ENCODE measurements at places on chromosomes 5 and 9.

DNA sequence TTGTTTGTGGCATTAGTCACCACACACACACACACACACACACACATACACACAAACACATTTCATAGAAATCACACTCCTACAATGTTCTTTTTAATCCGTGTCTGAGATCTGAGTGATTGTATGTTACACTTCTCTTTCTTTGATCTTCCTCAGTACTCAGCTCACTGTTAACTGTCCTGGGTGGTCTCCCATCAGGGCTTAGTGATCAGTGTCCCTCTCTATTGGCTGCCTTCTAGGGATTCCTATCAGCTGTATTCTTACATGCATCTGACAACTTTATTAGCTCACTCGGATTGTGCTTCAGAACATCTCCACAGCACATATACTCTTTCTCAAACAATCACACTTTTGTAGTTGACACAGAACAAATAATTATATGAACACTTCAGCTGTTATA, 170.2 kb upstream of the POU5F2 start:
- DNase-seq = no peak

- DNase-seq = no peak
Observed at GRCh38 chr5:142245786-142246185, 79.0 kb downstream of the SPRY4 start.

GRCh38 chr9:23821375-23822181, 4.5 kb downstream of the ELAVL2 start:
- peak; percentile 4 for DNase-seq

- DNase-seq = no peak
Observed at GRCh38 chr9:137515338-137515724, 34.9 kb downstream of the PNPLA7 start.

DNA sequence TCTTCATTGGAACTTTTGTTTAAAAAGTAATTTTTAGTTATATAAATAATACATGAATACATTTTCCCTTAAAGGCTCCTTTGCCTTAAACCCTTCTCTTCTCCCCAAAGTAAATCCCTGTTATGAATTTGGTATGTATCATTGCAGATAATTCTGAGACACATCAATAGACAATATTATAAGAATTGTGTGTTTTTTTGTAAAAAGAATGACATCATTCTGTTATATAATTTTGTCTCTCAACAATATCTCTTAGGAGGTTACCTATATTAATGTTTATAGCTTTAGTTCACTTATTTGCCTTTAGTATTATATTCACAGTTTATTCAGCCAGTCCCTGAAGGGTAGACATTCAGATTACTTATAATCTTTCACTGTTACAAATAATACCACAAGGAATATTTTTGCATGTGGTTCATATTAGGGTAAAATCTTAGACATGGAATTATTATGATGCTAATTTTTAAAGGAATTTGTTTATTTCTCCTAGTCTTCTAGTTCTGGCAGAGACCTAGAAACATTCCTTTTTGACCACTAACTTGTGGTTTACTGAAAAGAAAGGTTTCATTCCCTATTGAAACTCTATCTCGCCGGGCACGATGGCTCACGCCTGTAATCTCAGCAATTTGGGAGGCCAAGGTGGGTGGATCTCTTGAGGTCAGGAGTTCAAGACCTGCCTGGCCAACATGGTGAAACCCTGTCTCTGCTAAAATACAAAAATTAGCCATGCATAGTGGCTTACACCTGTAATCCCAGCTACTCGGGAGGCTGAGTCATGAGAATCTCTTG, 105.6 kb downstream of the KCTD16 start:
- DNase-seq = no peak

DNA sequence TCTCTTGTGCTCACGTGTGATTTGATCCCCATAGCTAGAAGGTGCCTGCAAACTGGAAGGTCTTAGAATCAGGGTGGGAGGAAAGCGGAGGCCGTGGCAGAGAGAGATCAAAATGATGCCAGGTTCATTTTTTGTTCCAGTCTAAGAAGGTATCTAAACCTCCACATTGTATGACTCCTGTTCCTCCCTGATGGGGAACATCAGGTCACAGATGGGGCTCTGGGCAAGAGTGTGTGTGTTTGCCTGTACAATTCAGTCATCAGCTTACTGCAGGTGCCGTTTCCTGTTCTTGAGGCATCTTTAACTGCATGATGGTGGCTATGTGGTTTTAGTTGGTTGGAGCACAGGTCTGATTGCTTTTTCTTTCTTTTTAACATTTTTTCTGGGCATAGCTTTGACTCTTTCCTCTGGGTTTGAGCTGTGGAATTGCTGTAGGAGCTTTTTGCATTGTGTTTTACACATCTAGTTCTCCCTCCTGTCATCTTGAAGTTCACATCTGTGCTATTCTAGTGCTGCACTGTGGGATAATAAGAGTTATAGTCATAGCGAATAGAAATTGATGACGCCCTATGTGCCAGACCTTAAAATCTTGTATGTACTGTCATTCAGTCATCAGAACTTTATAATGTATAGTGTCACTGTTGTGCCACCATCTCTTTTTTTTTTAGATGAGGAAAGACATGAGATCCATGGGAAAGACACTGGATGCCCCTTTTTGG, 30.8 kb downstream of the ARHGAP26 start:
- DNase-seq = no peak

- no peak for DNase-seq
Observed at GRCh38 chr5:138980441-138980840, 105.3 kb upstream of the LRRTM2 start.

GRCh38 chr5:89343666-89344065, 460.7 kb upstream of the MEF2C start:
- DNase-seq = no peak

GRCh38 chr9:20872340-20872977, 159.0 kb downstream of the HACD4 start:
- DNase-seq = peak; percentile 94

- no peak for DNase-seq
Observed at GRCh38 chr9:81244631-81245030, 444.7 kb downstream of the TLE1 start.

DNA sequence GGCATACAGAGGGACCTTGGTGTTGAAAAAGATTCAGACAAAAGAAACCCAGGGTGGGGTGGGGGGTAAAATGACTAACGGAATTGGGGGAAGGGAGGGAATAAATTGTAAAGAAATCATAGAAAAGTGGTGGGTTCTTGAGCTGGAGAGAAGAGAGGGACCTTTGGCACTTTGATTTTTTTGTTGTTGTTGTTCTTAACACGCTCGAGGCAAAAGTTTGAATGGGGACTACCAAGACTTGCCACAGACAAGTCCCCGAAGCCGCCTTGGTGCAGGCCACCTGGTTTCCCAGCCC, 616 bp downstream of the VCAN start:
- DNase-seq = no peak

- DNase-seq = no peak
Observed at GRCh38 chr9:134333874-134334581, 7.8 kb downstream of the RXRA start.

DNA sequence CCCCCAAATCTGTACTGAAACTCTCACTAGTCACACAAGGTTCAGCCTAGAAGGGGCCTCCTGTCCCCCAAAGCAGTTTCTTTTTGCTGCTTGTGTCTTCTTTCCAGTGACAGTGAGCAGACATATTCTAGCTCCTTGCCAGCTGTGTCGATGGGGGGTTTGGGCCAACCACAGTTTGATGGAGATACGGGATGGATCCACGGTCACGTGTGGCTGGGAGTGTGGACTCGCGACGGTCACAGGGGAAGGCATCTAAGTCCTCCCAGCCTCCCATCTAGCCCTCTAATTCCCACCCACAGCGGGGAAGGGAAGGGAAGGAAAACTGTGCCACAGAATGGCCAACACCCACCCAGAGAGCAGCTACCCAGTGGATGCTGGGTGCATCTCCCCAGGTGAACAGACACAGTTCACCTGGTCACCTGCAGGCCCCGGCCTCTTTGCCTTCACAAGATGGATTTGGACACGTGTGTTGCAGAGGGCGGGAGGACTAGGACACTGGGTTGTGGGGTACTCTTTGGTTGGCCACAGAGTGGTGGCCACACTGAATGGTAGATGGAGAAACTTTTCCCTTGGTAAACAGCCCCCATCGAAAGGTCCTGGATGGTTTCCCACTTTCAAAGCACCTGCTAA, 54.4 kb downstream of the CRB2 start:
- no peak for DNase-seq

GRCh38 chr5:545641-546375, 21.6 kb upstream of the SLC9A3 start:
- no peak for DNase-seq

DNA sequence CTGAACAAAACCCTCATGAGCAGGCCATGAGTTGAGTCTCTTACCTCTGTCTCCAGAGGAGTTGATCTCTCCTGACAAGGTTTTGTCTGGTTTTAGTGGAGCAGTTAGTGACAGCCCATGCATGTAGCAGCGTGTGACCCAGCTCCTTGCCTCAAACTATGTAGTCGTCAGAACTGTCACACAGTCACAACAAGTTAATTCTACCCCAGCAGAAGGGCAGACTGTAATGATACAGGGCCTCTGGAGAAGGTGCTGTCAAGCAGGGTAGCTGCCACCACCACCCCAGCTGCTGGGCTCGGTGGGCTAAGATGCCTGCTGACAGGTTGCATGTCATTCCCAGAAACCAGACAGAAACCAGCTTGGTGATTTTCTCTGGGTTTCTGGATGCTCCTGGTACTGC, 194.5 kb downstream of the PSAT1 start:
- DNase-seq = no peak

DNA sequence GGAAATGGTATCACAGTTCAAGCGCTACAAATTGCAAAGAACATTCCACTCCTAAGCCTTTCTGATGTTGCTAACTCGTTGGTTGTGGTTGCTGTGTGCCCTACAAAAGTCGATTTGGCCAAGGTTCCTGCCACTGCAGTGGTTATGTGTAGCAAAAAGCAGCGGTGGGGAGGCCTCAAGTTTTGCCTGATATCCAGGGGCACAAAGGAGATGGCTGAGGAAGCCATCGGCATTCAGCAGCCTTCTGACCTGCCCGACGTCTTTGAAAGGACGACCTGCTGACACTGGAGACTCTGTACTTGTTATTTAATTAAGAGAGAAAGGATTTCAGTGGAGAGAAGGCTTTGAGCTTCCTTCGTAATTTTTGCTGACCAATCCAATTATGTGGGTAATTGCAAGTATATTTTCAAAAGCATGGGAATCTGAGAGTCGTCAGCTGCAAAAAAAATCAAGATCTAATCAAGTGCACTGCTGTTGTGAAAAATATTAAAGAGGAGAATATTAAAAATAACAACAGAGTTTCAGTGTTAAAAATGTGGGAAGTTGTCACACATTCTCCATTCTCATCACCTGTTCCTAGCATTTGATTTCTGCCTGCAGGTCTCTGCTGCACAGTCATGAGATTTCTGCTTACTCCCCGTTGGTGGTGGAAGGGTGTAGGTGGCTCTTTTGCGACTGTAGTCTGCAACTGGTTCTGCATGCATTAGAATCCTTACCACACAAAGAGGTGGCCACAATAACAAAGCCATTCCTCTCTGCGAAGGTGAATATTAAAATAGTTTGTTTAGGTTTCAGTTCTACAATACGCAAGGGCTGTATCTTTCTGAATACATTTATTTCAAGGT, 319.2 kb downstream of the IRX2 start:
- no peak for DNase-seq

DNA sequence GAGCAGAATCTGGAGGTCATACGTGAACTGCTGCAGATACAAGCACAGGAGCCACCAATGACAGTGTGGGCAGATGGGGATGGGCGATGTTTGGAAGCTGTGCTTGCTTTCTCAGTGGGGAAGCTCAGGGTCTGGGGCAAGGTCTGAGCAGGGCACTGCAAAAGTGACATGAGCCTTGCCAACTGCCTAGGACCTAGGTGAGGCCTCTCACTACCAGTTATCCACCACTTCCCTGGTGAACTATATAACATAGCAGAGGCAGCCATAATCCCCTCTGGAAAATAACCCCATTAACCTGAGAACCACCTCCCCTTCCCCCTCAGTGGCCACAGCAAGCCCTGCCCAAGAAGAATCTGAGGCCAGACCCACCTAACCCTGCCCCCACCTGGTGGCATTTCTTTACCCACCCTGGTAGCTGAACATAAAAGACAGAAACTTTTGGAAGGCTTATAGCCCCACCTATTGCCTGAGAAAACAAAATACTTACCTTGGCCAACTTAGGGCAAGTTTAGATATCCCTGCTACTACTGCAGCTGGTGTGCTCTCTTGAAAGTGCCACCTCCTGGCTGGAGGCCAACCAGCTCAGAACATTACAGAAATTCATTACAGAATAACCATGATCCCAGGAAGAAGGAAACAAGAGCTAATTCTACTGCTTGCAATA, 18.8 kb upstream of the SPEF2 start:
- no peak for DNase-seq

DNA sequence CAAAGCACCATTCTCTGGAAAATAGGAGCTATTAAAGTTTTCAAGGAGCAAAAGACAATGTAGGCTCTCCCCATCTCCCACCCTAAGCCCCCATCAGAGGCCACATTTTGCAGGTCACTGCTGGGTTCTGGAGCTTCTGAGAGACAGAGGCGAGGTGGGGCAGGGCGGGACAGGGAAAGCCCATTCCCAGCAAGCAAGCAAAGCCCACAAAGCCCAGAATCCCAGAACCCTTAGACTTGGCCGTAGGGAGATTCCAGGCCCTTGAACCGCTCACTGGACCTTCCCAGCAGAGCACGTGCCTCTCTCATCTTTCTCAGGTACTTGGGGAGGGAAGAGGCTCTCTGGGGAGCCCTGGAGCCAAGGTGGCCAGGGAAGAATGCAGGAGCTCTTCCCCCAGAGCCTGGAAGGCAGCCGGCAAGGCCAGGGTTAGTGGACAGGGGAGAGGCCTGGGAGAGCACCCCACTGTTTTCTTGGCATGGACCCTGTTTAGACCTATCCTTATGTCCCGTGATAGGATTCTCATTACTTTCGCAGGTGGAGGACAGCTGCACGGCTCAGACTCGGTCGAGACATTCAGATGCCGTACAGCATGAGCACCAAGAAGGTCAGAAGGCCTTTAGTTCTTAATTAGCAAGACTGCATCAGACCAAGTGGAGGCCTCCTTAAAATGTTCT, 52.4 kb downstream of the ZNF354C start:
- no peak for DNase-seq
